CD4-positive, CD25-positive, alpha-beta regulatory T cell (primary cell): ENCODE measurements at places on chromosomes 4 and X. TPM values are rescaled to one million over a fixed set of nuclear protein-coding genes. Genes with fewer than 3 reads are reported as not detected.
A peak's percentile ranks its signal among the peaks of the same experiment; 100 is the strongest.

Gene NELFA
- total RNA-seq: 50.7 TPM

Gene ZDHHC15
- total RNA-seq: 0.54 TPM

GRCh38 chrX:20530406-20530921 is 263.8 kb upstream of the RPS6KA3 start:
- H3K36me3 ChIP-seq: no peaks in the 10 kb centered on the region
- peaks cover 5% of the 10 kb centered on the region for H3K27me3 ChIP-seq
- peak; percentile 25 for DNase-seq
- no peaks in the 10 kb centered on the region for H3K4me1 ChIP-seq

DNA sequence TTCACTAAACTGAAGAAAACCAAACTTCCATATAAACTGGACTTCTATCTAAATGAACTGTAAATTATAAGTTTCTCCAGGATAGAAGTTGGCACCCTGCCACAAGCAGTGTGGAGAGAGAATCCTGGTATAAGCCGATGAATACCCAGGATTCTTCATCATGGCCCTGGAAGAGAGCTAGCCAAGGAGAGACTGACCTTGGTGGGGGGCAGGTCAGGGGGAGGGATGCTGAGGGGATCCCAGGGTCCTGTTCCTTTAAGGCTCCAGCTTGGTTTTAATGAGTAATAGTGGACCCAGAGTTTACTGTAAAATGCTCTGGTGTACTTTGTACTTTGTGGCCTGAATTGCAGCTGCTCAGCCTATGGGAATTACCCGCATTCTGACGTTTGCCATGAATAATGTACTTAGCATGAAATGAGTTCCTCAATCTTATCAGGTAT is 16.9 kb downstream of the RASSF6 start:
- peaks cover 5% of the 10 kb centered on the region for H3K4me1 ChIP-seq
- H3K36me3 ChIP-seq: no peaks in the 10 kb centered on the region
- H3K27me3 ChIP-seq: no peaks in the 10 kb centered on the region
- H3K4me3 ChIP-seq: no peak overlapping the region
- no peak overlapping the region for H3K27ac ChIP-seq

DNA sequence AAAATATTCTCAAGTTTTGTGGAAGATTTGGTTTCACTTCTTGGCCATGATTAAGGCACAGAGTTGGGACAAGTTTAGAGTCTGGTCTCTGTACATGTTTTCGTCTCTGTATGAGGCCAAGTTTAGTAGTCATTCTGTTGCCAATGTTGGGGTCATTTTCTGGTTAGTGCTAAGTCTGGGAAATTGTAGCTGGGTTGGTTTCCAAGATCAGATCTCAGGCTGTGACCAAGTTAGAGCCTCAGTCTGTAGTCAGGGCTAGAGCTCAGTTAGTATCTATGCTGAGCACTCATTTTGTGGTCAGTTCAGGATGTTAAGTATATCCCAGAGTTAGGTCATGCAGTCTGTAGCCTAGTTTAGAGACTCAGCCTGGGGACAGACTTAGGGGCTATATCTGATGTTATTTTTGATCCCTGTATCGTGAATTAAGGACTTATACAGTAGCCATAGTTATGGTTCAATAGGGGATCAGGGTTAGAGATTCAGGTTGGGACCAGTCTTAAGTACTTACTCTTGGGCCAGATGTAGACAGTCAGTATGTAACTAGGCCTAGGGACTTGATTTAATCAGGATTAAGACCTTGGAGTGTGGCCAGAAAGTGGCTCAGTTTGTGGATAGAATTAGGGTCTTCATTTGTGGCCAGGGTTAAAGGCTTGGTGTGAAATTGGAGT is 6.6 kb upstream of the ENOX2 start:
- H3K36me3 ChIP-seq: no peaks in the 10 kb centered on the region
- no peak overlapping the region for H3K27ac ChIP-seq
- no peaks in the 10 kb centered on the region for H3K4me1 ChIP-seq
- H3K27me3 ChIP-seq: no peaks in the 10 kb centered on the region
- no peak for DNase-seq

DNA sequence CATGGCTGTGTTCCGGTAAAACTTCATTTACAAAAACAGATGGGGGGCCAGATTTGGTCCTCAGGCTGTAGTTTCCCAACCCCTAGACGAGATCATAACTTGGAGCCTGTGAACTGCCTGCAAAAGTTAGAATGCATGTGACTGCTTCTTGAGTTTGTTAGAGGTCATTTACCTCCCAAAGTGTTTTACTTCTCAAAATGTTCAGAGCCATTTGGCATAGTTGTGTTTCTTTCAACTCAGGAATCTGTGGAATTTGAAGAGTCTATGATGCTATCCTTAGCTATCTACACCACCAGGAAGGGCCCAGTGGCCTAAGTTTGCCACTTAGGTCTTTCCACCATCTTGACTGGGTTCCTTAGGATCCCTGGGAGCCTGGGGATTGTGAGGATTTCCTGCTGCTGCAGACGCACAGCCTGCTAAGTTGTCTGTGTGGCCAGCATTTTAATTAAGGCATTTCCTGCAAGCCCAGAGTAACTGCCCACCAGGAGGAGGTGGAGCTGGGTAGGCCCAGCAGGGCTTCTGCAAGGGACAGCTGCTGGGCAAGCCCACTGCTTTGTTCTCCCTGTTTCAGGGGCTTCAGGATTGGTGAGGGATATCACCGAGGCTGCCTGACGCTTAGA is 53.1 kb downstream of the CCNI start:
- H3K27me3 ChIP-seq: no peaks in the 10 kb centered on the region
- no peak for DNase-seq
- H3K4me3 ChIP-seq: no peak overlapping the region
- peaks cover 34% of the 10 kb centered on the region for H3K36me3 ChIP-seq
- H3K4me1 ChIP-seq: peaks cover 3% of the 10 kb centered on the region

DNA sequence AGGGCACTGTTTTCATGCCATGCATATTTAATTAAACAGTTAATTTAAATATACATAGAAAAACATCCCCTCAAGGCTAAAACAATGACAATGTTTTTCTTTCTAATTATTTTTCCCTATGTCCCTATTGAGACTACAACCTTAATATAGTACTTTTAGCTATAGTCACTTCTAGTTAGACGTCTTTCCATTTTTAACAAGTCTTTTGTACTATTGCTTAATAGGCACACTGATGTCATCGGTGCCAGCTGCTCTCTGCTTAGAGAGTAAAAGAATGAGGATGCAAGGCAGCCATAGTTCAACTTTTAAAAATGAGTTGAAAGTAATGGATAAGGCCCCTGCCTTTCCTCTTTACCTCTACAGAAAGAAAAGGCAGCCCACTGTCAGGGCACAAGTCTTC is 191.1 kb downstream of the KCTD8 start:
- no peak overlapping the region for H3K4me3 ChIP-seq
- no peaks in the 10 kb centered on the region for H3K36me3 ChIP-seq
- H3K4me1 ChIP-seq: no peaks in the 10 kb centered on the region
- no peaks in the 10 kb centered on the region for H3K27me3 ChIP-seq

GRCh38 chr4:61605984-61606383 is 405.9 kb downstream of the ADGRL3 start:
- DNase-seq: no peak
- H3K4me1 ChIP-seq: no peaks in the 10 kb centered on the region
- H3K36me3 ChIP-seq: no peaks in the 10 kb centered on the region
- H3K4me3 ChIP-seq: no peak overlapping the region
- H3K27ac ChIP-seq: no peak overlapping the region

DNA sequence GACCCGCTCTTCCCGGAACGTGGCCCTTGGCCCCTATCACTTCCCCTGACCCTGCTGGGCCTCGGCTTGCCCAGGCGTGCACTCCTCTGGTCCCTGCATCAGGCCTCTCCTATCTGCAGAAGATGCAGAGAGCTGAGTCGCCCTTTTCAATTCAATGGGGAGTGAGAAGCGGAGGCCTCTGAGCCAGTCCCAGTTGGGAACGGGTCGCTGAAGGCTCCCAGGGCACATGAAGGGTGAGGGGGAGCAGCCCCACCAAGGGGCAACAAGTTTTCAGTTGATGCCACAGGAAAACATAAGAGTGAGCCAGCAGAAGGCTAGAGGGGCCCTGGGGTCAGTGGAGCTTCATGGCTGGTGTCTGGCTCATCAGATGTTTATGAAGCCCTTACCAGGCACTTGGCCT is 17.1 kb downstream of the PSAPL1 start:
- H3K4me3 ChIP-seq: no peak overlapping the region
- H3K4me1 ChIP-seq: no peaks in the 10 kb centered on the region
- no peak for DNase-seq
- H3K27ac ChIP-seq: no peak overlapping the region
- H3K27me3 ChIP-seq: no peaks in the 10 kb centered on the region

DNA sequence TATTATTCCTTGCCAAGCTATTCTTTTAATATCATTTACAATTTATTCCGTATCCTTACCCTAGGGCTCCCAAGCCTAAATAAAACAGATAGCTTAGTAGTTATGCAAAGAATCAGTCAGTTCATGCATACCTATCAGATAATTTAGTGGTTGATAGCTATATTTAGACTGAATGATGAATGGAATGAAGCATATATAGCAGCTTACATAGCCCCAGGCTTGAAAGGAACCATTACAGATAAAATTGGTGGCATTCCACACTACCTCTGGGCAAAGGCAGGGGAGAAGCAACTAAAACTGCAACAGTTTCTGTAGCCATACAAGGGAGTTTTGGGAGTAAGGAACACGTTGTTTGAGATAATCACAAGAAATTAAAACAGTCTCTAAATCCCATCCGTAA is 2.7 kb downstream of the ACE2 start:
- DNase-seq: no peak
- H3K27ac ChIP-seq: no peak overlapping the region
- no peak overlapping the region for H3K4me3 ChIP-seq

GRCh38 chr4:74013264-74013663 is 14.8 kb upstream of the CXCL5 start:
- no peaks in the 10 kb centered on the region for H3K4me1 ChIP-seq
- H3K27ac ChIP-seq: no peak overlapping the region
- H3K4me3 ChIP-seq: no peak overlapping the region
- no peak for DNase-seq
- H3K36me3 ChIP-seq: no peaks in the 10 kb centered on the region

GRCh38 chrX:55640854-55641253 is 17.7 kb downstream of the FOXR2 start:
- no peaks in the 10 kb centered on the region for H3K27me3 ChIP-seq
- no peaks in the 10 kb centered on the region for H3K36me3 ChIP-seq
- DNase-seq: no peak
- H3K4me3 ChIP-seq: no peak overlapping the region
- no peak overlapping the region for H3K27ac ChIP-seq
